ENCODE measurements at places on chromosomes 4 and X. TPM values are rescaled to one million over a fixed set of nuclear protein-coding genes. Genes with fewer than 3 reads are reported as not detected.

DNA sequence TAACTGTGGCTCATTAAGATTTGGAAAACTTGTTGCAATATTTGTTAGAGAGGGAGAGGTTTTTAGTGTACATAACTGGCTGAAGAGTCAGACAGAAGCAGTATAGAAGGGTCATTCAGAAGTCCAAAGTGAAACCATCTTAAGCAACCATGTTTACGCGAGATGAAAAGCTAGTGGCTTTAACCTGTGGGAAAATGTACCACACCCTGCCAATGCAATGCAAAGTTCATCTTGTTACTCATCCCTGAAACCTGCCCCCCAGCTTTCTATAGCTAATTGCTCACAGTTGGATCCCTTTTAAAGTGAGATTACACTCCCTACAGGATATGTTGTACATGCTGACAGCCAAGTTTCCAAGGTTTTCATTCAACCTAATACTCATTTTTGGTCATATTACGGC, 96.7 kb upstream of the RAPGEF2 start:
- no peak for DNase-seq
- H3K4me1 ChIP-seq: peaks cover 6% of the 10 kb centered on the region
- no peaks in the 10 kb centered on the region for H3K27me3 ChIP-seq

DNA sequence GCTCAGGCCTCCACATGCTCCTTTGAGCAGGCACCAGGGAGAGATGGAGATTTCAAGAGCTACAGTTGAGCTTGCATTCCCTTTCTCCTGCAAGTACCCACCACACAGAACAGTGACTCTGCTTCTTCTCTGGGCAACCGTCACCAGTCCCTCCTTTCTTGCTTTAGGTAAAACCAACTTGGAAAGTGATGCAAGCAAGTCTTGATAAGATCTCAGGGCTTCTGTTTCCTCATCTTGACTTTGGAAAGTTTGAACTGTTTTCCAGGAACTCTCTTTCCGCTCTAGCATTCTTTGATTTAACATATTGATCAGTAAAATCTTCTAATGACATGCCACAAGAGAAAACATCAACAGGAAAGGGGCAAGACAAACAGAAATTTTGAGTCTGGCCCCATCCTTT, 73.7 kb downstream of the USP46 start:
- no peak for DNase-seq
- no peaks in the 10 kb centered on the region for H3K4me1 ChIP-seq
- no peak overlapping the region for H3K27ac ChIP-seq

DNA sequence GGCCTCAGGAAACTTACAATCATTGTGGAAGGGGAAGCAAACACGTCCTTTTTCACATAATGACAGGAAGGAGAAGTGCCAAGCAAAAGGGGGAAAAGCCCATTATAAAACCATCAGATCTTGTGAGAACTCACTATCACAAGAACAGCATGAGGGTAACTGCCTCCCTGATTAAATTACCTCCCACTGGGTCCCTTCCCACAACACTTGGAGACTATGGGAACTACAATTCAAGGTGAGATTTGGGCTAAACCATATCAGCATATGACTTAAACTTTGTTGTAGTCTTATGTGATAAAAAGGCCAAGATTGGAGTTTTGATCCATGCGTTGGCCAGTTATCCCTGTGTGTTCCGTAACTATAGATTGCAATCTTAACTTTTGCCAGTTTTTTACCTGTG, 68.3 kb downstream of the C4orf33 start:
- DNase-seq: no peak
- no peak overlapping the region for H3K27ac ChIP-seq
- H3K27me3 ChIP-seq: no peaks in the 10 kb centered on the region

DNA sequence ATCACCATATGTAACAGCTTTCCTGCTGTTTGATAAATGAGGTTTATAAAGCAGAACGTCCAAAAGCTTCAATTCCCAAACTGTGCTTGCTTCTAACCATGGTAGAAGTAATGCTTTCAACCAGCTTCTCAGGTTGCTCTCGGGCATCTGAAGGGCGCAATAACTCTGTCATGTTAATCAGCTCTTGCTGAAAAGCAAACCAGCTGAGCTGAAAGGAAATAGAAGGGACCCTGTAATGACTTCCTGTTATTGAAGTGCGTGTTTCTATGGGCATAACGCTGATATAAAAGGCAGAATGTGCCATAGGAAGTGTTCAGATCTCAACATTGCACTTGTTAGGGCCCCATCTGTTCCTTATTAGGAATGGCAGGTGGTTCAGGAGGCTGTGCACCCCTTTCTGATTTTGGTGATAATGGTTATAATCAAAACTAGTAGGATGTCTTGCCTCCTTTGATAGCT, 21.2 kb downstream of the HERC3 start:
- H3K36me3 ChIP-seq: peaks cover 9% of the 10 kb centered on the region
- peaks cover 41% of the 10 kb centered on the region for H3K4me1 ChIP-seq
- H3K4me3 ChIP-seq: no peak overlapping the region

The CEP135 gene
- total RNA-seq: 9.6 TPM

The UGT2B17 gene
- not detected for total RNA-seq

The SYTL4 gene
- 71.9 TPM for total RNA-seq

The WDFY3 gene
- 127 TPM for total RNA-seq

The CXCL6 gene
- total RNA-seq: not detected

Data from tibial nerve (tissue), 4 donors.